Left colon (tissue), 2 donors: ENCODE measurements at places on chromosomes 1 and 21.
A peak's percentile ranks its signal among the peaks of the same experiment; 100 is the strongest.

DNA sequence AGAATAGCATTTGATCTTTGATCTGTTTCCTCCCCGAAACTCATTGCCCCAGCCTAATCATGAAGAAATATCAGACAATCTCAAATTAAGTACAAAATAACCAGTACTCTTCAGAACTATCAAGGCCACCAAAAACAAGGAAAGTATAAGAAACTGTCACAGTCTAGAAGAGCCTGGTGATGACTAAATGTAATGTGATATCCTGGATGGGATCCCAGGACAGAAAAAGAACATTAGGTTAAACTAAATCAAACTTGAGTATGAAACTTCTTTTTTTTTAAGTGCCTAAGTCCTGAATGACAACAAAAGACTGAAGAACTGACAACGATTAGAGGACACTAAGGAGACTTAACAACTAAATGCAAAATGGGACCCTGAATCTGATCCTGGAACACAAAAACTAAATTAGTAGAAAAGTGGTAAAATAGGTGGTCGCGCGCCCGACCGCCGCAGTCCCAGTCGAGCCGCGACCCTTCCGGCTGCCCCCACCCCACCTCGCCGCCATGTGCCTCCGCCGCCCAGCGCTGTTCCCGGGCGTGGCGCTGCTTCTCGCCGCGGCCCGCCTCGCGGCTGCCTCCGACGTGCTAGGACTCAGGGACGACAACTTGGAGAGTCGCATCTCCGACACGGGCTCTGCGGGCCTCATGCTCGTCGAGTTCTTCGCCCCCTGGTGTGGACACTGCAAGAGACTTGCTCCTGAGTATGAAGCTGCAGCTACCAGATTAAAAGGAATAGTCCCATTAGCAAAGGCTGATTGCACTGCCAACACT is 5.5 kb upstream of the PRKAB2 start:
- DNase-seq, result peak; percentile 16

DNA sequence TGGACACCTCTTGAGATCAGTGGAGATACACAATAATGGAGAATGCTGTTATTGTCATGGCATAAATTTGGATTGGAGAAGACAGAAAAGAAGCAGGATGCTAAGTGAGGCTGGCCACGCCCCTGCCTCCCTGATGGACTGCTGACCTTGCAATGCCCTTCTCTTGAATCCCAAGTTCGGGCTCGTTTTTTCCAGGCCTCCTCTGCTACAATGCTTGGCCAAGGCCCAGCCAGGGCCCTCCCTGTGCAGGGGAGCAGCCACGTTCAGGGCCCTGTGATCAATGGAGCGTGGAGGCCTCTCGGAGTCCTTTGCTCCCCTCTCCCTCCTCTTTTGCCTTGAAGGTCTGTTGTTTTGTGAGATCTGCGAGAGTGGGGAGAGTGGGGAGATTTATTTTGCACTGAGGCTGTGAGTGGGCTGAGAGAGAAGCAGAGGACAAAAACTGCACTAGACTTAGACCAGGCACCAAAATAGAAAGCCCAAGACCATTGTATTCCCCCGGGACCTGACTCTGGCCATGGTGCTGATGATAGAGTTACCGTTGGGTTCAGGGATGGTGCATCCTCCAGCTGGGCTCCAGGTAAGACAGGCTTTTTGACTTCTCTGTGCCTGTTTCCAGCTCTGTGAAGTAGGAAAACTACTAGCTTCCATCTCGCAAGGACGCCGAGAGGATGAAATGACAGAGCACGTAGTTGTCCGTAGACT is 268.6 kb downstream of the KAZN start:
- no peak for DNase-seq

- DNase-seq, result no peak
These were observed 2.1 kb upstream of the ATXN7L2 start for GRCh38 chr1:109481646-109482045.

- DNase-seq, result no peak
These were observed 33.8 kb downstream of the KANK4 start for GRCh38 chr1:62285440-62285839.

- DNase-seq, result no peak
These were observed 165.4 kb upstream of the ADAMTS5 start for GRCh38 chr21:27132266-27132665.

DNA sequence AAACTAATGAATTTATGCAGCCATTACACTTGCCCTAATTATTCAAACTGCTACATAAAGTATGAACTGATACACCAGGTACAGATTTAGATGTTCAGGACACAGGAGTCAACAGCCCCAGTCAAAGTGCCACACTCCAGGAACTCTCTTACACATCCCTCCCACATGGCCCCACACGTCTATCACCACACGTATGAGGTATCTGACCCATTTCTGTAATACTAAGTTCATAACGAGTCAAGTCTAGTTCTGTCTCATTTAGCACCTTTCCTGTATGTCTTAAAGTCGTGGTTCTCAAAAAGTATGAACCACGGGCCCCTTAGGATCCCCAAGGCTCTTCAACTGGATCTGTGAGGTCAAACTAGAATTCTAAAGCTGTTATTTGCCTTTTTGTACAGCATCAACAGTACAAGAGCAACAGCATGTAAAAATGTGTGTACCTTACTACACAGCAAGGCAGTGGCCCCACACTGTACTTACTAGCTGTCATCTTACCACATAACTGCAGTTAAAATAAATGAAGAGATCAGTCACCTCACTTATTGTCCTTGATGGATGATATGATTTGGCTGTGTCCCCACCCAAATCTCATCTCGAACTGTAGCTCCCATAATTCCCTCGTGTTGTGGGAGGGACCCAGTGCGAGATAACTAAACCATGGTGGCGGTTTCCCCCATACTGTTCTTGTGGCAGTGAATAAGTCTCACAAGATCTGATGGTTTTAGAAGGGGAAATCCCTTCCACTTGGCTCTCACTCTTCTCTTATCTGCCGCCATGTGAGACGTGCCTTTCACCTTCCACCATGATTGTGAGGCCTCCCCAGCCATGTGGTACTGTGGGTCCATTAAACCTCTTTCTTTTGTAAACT is 42.6 kb downstream of the SIPA1L2 start:
- DNase-seq, result no peak

DNA sequence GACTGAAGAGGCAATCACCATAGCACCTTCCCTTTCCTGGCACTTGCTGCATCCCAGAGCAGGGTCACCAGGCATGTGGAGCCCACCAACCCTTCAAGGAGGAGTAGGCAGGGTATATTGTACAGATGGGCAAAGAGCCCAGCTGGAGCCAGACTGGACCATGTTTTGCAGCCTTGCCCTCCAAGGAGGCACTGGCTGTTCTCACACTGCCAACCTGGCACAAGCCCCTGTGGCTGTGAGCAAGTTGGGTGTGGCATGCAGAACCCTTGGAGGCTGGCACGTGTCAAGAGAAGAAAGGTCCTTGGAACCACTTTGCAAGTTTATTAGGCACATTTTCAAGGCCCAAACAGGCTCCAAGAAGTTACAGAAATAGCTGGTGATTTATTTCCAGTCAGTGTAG is 146.4 kb downstream of the FOXD2 start:
- DNase-seq, result no peak

DNA sequence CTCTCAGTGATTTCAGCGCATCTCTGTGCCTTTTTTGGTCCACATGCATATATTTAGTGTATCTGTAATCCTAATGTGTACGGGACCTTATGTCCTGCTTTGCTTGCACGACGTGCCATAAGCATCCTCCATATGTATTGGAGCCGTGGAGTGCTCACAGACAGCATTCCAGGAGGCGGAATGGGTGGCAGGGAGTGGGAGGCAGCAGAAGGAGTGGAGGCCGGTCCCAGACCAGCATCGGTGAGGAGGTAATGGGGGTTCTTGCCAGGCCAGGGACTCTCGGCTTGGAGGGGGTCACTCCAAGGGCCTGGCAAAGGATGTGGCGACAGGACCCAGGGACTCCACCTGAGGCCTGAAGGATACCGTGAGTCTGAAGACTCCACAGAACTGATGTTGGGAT is 185.0 kb downstream of the CAMTA1 start:
- no peak for DNase-seq

DNA sequence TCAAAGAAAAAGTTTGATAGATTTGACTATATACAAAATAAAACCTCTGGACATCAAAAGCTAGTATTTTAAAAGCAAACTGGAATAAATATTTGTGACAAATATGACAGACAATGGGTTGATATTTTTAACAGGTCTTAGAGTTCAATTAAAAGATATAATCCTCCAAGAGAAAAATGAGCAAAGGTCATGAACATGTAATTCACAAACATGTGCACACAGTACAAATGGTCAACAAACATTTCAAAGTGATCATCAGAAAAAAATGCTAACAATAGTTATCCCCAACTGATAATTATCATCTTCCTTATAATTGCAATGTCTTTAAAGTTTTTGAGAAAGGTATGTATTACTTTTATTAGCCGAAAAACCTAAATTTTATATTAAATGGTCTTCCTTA is 32.0 kb downstream of the WDR64 start:
- no peak for DNase-seq

DNA sequence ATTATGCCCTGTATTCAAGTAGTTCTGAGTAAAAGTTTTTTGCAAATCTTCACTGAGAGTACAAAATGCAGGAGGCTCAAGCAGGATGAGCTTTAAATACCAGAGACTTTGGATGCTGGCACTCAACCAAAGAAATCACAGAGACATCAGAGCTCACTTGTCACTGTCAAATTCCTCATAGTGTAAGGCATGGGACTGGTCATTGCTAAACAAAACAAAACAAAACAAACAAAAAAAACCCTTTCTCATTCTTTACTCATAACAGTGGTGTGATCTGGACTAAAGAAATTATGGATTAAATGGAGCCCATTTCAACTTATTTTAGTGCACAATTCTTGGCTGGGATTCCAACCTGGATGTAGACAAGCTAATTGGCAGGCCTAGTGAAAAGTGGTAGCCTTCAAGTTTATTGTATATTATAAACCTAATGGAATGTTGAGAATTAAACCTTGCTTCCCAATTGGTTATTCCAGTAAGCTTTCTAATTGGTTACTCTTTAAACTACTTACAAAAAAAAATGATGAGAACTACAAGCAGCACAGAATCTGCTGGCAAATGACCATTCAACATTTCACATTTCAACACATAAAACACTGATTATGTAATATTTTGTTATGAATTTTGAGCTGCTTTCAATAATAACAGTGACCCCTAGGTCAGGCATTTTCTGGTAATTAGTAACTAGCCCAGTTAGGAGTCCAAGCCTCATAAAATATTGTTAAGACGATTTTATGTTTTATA is 30.6 kb upstream of the NEK7 start:
- DNase-seq, result no peak

- no peak for DNase-seq
These were observed 69.8 kb downstream of the TPR start for GRCh38 chr1:186304982-186305949.

GRCh38 chr1:107643766-107644165 is 321.2 kb downstream of the VAV3 start:
- no peak for DNase-seq

DNA sequence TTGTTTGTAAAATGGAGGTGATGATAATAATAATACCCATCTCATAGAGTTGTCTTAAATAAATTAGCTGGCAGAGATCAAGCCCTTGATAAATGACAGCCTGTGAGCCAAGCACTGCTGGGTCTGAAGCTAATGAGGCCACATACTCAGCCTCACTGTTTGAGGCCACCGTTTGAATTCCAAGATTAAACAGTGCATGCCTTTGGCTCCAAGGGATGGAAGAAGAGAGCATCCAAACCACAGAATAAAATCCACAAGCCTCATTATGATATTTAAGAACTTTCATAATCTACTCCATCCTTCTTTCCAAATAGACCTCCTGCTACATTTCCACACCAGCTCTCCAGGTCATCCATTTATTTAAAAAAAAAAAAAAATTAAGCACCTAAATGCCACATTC is 29.0 kb downstream of the TGFBR3 start:
- DNase-seq, result no peak

- DNase-seq, result no peak
These were observed 167.4 kb downstream of the DUSP10 start for GRCh38 chr1:221574529-221574928.

GRCh38 chr1:178051071-178051470 is 42.8 kb upstream of the RASAL2 start:
- no peak for DNase-seq

- no peak for DNase-seq
These were observed 52.0 kb upstream of the COL11A1 start for GRCh38 chr1:103160281-103160680.

DNA sequence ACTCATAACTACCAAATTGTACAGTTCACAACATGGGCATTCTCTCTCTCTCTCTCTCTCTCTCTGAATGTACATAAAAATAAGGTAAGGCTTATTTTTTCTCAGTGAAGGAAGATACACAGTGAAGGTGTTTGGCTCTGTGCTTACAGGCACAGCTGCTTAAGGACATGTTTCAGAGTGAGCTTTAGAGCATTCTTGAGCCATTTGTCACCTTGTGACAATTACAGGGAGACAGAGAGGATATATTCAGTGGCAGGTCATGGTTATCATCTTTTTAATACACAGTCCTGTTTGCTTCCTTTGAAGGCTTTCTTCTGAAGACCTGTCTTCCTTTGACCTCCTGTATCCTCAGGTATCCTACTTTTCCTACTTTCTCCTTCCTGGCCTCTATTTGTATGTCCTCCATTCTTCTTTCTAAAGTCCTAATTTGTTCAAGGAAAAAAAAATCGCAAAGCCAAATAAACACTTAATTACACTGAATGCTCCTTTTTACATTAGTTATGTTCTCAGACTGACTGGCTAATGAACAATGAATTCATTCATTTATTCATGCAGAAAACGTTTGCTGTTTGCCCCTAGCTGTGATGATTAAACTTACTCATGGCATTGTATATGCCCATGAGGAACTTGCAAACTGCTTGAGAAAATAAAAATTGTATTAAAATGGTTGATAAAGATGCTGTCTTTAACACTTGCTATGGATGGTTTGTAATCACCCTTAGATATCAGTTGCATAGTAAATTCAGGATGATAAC is 33.4 kb downstream of the HSD17B7 start:
- no peak for DNase-seq

DNA sequence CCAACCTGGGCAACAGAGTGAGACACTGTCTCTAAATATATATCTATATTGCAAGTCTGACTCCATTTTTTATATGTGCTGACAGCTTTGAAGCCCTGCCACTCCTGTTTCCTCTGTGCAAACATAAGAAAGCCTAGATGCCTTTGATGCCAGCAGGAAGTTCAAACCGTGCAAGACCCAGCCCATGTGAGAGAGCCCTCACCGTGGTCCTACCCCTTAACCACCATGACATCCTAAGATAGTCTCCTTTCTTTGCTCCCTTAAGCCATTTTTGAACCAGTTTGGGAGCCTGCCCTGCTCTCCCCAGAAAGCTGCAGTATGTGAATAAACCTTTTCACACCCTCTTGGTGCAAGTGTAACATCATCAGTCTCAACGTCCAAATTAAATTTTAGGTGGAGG is 3.7 kb upstream of the DIPK1A start:
- no peak for DNase-seq

- DNase-seq, result peak; percentile 69
These were observed 1.9 kb downstream of the DHRS3 start for GRCh38 chr1:12615865-12616708.

DNA sequence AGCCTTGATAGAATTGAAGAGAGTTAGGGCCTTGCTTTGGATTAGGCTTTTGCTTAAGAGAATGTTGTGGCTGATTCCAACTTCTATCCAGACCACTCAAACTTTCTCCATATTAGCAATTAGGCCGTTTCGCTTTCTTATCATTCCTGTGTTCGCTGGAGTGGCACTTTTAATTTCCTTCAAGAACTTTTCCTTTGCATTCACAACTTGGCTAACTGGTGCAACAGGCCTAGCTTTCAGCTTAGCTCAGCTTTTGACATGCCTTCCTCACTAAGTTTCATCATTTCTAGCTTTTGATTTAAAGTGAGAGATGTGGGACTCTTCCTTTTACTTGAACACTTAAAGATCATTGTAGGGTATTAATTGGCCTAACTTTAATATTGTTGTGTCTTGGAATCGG is 183.6 kb upstream of the L1TD1 start:
- DNase-seq, result no peak
